NCI-H1105 (cell line): ENCODE measurements at places on chromosomes 12 and 14.

- DNase-seq: no peak
Observed at GRCh38 chr14:31527546-31527945, 33.7 kb upstream of the NUBPL start.

DNA sequence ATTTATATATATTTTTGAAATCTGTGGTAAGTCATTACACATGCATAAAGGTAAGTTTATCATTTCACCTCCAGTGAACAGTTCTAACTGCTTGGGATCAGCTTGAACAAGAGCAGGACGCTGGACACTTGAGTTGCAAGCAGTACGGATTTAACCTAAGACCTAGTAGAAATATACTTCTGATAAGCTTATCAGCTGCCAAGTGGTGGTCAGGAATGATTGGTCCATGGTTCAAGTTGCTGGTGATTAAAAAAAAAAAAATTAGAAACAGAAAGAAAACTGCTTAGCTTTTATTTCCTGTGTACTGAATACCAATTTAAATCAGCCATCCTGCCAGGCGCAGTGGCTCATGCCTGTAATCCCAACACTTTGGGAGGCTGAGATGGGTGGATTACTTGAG lies 88.6 kb downstream of the AEBP2 start:
- DNase-seq: no peak

DNA sequence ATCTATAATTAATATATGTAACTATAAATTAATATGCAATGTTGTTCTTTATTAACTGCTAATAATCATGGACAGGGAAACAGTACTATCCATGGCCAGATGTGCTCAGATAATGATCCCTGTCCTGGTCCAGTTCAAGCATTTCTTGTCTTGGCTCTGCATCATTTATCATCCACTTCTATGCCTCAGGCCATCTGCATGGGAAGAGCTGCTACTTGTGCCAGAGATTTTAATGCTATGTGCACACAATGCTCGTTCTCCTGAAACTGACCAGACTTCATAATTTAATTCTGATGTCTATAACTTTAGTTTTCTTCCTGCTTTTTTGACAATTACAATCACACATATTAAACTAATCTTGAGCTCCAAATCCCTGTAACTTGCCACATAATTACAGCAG lies 11.2 kb upstream of the TMX1 start:
- DNase-seq: no peak

- no peak for DNase-seq
Observed at GRCh38 chr12:17652436-17652835, 437.6 kb downstream of the RERGL start.

DNA sequence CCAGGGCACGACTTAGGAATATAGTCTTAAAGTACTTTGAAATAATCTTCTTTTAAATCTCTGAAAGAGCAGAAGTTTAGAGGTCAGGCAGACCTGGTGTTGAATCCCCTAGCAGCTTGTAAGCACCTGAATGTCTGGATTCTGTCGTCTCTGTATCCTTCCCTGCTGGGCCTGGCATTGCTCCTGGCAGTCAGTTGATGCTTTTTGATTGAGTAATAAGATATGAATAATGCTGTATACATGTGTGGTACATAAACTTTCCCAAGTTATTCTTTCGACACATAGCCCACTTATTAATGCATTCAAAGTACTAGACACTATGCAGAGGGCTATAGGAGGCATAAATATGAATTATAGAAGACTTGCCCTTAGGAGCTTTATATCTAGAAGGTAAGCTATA lies 31.4 kb downstream of the EVL start:
- DNase-seq: no peak

DNA sequence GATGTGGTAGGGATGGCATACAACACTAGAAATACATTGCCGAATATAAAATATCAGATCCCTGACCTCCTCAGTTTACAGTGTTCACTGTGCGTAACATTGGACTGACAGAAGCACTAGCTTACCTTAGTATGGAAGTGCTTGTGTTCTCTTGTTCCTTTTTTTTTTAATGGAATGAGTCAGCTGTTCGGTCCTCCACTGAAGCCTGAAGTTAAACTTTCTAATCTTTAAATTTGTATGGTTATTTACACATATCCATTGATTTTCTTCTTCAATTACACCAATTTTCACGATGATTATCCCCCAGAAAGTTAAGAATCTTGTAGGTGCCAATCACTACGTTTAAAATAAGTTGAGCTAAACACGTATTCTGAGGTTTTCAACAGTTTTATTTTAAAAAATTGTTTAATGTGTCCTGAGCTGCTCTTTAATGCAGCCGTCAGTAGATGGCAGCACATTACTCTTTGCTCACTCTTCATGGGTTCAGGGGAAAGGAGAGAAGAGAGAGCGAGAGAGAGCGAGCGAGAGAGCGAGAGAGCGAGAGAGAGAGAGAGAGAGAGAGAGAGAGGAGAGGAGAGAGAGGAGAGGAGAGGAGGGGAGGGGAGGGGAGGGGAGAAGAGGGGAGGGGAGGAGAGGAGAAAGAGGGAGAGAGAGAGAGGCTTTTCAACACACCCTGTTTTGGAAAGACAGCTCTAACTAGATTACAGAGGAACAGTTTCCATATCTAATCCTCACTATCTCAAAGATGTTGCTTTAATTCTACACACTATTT lies 134.7 kb upstream of the SCAF11 start:
- DNase-seq: peak; percentile 60

GRCh38 chr12:27971606-27972005 lies 927 bp downstream of the PTHLH start:
- DNase-seq: no peak

DNA sequence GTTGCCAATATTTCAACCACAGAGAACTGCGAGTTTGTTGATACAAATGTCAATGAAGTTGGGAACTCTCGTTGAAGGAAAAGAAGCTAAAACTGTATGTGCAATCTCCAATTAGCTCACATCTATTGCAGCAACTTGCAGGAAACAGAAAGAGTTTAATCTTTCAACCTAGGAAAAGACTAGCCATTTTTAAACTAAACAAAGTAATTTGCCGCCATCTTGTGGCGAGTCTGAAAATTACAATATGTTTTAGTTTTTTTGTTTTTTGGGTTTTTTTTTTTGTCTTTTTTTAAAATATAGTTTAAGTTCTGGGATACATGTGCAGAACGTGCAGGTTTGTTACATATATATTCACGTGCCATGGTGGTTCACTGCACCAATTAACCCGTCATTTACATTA lies 131.2 kb upstream of the FOXG1 start:
- no peak for DNase-seq

- DNase-seq: no peak
Observed at GRCh38 chr12:45794422-45794821, 64.9 kb downstream of the ARID2 start.

GRCh38 chr12:53729644-53730043 lies 2.4 kb upstream of the CALCOCO1 start:
- DNase-seq: no peak

DNA sequence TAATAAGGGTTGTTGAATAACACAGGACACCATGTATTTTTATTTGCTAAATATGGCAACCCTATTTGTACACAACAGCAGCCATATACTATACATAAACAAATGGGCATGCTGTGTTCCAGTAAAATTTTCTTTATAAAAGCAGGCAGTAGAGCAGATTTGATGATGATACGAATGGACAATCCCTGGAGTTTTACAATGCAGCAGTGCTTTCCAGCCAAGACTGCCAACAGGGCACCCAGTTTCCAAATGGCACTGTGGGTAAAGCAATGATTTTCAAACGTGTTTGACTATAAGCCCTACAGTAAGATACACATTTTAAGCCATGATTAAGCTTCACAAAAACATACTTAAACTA lies 282.7 kb downstream of the NUAK1 start:
- DNase-seq: no peak

DNA sequence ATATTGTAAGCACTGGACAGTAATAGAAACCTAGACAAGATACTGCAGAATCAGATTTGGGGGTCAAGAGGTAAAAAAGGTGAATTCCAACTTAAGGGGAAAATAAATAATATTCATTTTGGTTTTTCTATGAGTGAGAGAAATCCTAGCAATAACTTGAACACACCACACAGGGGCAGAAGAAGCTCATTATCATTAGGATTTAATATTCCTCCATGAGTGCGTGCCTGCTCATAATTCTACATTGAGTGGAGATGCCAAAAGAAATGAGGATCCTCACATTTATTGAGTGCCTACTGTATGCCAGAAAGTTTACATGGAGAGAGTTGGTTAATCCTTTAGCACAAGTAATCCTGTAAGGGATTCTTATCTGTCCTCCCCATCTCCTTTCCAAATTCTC lies 40.5 kb upstream of the C14orf132 start:
- DNase-seq: peak; percentile 40

GRCh38 chr14:90444077-90444696 lies 47.4 kb downstream of the CALM1 start:
- DNase-seq: no peak

- DNase-seq: no peak
Observed at GRCh38 chr14:103545219-103545914, 16.4 kb downstream of the TRMT61A start.

DNA sequence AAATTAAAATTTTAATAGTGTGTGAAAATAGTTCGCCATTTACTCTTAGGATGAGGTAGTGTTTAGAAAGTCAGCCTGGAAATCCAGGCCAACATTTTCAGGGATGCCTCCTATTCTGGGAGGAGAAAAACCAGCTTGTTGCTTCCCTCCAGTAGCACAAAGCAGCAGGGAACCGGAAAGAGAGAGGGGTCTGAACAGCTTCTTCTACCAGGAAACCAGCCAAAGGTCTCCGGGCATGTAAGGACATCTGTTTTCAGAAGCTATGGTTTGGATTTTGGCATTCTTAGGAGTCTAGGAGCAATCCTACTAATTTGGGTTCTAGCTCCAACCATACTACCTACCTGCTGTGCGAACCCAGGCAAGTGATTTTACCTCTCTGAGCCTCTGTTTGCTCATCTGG lies 85.3 kb downstream of the DPF3 start:
- DNase-seq: no peak

GRCh38 chr14:23434488-23435222 lies 805 bp downstream of the MYH7 start:
- DNase-seq: no peak

- no peak for DNase-seq
Observed at GRCh38 chr14:77599889-77600288, 16.5 kb downstream of the SPTLC2 start.

GRCh38 chr14:89279649-89280232 lies 137.3 kb downstream of the FOXN3 start:
- DNase-seq: no peak

DNA sequence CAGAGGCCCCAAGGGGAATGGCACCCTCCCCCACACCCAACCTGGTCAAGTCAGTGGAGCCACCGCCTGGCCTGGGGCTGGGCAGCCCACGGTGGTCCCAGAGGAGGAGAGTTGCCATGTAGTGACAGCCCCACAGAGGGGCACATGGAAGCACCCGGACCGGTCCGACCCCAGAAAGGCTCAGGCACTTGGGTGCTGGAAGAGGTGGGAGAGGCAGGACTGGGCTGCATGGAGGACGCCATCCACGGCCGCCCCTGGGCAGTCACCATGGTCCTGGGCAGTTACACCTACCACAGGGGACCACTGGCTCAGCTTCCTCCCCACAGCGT lies 37.9 kb upstream of the TMEM179 start:
- no peak for DNase-seq

DNA sequence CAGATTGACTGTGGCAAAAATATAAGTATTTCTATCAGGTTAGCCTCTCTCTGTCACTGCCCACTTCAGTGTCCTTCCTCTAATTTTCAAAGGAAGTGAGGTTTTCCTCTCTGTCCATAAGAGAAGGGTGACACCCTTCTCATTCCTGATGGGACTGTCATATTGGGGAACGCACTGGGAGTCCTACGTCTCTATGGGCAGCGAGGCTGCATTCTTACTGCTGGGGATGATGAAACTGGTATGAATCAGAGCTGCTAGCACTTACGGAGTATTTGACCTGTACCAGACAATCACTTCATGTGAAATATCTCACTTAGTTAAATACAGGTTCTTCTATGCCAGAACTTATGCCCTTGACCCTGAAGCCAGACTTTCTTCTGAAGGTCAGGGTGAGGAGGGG lies 436.3 kb downstream of the DPF3 start:
- DNase-seq: no peak

- DNase-seq: no peak
Observed at GRCh38 chr12:91954326-91954725, 191.3 kb downstream of the BTG1 start.

- no peak for DNase-seq
Observed at GRCh38 chr12:45622210-45622937, 107.1 kb upstream of the ARID2 start.

GRCh38 chr12:11601647-11602046 lies 47.8 kb upstream of the ETV6 start:
- no peak for DNase-seq

- DNase-seq: no peak
Observed at GRCh38 chr12:6968426-6968825, 2.0 kb downstream of the PHB2 start.

- DNase-seq: no peak
Observed at GRCh38 chr12:98509063-98509462, 6.3 kb upstream of the TMPO start.

GRCh38 chr12:132077322-132078100 lies 66.6 kb downstream of the DDX51 start:
- DNase-seq: no peak

DNA sequence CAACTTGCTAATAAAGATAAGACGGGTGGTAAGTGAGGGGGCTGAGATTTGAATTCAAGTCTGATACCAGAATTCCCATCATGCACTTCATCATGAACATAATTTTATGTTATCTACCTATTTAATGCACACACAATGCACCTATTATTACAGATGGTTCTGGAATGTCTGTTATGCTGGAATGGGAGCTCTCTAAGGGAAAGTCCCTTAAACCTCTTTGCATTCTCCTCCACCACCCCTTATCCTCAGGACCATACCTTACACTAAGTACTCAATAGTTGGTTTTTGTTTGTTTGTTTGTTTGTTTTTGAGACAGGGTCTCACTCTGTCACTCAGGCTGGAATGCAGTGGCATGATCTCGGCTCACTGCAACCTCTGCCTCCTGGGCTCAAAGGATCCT lies 7.0 kb upstream of the MSI1 start:
- DNase-seq: no peak

DNA sequence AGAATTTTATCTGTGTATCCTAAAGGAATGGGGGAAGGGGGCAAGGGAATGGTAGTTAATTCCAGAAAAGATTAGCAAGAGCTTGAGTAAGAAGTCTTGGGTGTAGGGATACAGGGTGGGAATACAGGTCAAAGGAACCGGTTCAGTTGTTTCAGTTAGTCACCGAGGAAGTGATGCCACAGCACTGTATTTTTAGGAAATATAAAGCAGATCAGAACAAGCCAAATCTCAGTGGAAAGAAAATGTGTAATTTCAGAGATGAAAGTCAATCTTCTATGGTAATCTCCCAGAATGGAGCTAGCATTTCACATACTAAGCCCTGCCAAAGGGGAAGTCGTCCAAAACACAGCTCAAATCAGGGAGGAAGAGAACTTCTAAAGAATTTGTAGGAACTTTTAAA lies 4.7 kb upstream of the TUBA1C start:
- no peak for DNase-seq

DNA sequence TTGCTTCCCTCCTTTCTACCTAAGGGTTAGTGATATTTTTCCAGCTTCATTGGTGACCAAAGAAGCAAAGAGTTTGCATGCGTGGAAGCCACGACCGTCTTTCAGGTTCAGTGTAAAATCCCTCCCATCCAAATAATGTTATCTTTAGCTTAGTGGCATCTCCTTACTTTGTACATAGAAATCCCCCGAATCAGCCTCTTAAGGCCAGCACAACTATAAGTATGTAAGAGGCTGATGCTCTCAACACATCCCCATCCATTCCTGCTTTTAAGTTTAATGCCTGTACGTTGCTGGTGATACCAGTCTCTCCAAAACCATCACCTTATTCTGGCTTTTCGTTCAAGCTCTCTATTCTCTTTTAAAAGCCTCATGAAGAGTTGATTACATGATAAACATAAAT lies 14.6 kb downstream of the CDKN1B start:
- no peak for DNase-seq
